Effector CD4-positive, alpha-beta T cell (primary cell): ENCODE measurements at places on chromosomes 1 and 21.

DNA sequence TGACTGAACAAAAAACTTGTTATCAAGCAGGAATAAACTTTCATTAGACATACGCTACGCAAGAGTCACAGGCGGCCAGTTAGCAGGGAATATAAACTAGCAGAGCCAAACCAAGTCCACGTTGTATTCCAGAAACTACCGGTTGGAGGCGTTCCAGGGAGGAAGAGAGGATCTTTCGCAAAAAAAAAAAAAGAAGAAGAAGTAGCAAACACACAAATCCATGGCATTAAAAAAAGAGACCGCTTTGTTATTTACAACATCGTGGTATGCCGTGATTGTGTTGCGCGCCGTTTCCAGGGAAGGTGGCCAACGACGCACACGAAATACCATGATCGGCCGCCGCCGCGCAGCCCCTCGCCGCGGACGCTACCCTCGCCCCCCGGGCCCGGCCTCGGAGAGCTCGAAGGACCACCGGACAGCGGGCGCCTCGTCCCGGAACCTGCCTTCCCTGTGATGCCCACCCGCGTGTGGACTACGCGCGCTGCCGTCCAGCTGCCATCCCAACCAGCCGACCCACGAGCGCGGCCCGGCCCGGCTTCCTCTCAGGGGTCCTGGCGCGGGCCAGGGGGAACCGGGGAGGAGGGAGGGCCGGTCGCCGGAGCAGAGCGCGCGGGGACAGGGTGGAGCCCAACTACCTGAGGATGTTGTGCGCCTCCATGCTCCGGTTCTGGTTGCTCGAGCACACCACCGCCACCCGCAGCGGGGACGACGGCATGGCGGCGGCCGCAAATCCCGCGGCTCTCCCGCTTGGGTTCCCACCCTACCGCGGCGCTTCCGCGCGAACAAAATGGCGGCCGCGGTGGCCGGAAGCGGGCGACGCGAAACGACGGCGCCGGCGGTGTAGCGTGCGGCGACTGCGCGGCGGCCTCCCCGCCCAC is 581 bp downstream of the SSU72 start:
- DNase-seq, result peak; percentile 65

GRCh38 chr1:15508700-15509487 is 15.1 kb downstream of the CASP9 start:
- DNase-seq, result no peak

GRCh38 chr1:19073311-19074186 is 117.1 kb upstream of the IFFO2 start:
- no peak for DNase-seq

DNA sequence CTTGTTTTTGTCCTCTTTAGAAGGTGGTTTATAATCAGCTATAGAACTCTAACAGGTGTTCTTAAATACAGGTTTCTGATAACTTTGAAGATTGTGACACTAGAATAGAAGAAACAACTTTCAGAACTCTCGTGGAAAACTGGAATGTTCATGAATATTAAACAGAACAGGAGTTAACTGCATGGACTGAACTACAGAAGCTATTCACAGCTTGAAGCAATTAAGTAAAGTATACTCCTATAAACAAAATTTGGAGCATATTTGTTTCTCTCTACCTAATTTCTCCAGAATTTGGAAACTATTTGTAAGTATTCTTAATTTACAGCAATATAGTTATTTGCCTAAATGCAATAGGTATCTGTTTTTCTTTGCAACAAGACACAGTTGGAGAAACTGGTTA is 824.8 kb downstream of the ADGRL2 start:
- no peak for DNase-seq

DNA sequence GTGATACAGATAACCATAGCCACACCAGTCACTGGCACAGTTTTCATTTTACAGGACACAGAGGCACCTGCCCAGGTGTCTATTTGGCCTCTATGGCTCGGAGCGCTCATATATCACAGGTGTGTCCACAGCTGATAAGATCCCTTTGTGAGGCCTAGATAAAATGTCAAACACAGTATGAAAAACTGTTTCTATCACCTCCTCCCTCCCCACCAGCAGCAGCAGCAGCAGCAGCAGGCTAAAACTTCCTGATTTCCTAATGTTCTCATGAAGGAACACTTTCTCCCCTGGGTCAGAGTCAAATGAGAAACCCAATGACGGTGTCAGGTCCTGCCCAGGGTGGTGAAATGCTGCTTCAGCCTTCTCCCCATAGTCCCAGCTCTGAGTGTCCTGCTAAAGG is 24.4 kb downstream of the ELAPOR1 start:
- DNase-seq, result no peak

GRCh38 chr1:241531195-241532161 is 700 bp upstream of the KMO start:
- DNase-seq, result no peak
